Thoracic aorta (tissue), 2 donors: ENCODE measurements at places on chromosomes 7 and 10.

DNA sequence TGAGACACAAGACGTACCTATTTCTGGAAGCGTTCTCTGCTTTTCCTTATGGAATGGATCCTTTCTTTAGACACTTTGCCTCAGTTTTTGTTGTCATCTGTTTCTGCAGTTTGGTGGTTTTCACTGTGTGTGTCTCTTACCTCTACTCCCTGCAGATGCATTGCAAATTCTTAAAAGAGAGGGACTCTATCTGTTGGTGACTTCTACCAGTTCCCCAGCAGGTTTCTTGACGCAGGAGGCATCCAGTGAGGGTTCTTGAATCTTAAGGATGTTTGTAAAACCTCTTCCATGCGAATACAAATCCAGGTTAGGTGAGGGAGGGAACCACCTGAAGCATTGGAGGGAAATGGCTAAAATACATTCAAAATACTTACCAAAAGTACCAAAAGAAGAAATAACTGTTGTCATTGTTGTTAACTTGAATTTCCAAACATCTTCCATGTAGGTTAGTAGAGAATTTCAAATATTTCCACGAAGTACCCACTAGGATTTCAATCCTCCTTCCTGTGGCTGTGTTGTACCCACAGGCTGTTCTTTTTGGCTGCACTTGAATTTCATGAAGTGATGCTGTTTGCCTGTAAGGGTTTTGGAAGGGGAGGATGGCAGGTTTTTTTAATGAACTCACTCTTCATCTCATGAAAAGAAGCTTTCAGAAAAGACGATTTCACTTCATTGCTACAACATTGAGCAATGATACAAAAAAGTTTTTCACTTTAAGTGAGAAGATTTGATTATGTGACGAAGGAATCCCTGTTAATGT, 32.2 kb downstream of the PLXDC2 start:
- no peak for DNase-seq

DNA sequence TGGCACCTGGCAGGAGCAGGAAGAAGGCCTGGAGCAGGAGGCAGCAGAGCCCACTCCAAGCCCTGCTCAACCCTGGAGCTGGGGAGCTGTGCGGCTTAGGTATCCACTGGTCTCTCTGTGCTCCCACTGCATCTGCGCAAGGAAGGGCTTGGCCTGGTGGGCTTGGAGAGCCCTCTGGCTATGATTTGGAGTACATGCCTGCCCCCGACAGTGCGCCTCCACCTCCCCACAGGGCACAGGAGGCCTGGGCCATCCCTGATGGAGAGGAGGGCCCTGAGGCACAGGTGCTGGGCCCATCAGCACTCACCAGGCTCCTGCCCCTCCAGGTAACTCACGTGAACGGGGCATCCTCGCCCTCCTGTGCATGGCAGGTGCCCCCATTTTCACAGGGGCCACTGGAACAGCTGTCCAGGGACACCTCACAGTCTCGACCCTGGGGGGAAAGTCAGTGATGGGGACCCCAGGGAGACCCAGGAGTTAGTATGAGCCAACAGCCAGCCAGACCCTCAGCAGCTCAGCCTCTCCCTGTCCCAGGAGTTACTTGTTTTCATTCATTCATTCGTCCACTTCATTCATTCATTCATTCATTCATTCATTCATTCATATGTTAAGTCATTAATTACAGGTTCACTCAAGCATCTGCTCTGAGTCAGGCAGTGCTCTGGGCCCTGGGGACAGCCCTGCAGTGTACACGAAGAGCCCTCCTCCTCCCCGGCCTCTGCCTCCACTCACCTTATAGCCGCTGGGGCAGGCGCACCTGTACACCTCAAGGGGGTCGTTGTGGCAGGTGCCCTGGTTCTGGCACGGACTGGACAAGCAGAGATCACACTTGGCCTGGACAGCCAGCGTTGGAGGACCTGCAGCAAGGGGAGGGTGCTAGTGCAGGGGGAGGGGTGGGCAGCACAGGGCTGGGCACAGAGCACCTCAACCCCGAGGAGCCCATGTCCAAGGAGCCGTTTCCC, 167.2 kb downstream of the SLIT1 start:
- no peak for DNase-seq

DNA sequence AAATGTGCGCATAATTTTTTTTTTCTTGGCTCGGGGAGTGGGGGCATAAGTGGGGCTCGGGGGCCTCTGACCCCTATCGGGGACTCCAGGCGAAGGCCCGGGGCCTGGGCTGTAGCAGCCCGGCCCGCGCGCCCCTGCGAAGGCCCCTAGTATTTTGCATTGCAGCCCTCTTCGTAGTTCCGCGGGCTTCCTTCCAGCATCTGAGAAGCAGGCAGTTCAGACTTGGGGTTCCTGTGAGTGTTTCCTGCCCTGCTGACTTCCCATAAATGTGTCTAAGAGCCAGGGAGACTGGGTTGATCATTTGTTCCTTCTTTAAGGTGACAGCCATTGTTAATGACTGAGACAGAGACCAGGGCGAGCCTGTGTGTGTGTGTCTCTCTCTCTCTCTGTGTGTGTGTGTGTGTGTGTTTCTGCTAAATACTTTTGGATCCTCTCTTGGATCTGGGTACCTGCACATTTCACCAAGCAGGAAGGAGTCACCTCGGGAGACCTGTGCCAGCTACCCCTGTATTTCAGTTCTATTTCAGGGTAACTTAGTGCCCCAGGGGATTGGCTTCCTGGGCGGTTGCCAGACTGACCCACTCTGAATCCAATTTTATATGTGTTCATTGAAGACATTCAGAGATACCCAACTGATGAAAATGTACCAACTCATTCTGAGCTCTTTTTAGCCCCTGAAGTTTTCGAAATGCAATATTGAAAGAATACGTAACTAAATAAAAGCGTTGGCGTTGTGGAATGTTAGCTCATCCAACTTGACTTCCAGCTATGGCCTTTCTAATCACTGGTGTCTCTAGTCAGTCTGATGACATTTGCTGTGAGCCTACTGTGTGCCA, 805 bp downstream of the MSRB2 start:
- DNase-seq = peak; percentile 30

DNA sequence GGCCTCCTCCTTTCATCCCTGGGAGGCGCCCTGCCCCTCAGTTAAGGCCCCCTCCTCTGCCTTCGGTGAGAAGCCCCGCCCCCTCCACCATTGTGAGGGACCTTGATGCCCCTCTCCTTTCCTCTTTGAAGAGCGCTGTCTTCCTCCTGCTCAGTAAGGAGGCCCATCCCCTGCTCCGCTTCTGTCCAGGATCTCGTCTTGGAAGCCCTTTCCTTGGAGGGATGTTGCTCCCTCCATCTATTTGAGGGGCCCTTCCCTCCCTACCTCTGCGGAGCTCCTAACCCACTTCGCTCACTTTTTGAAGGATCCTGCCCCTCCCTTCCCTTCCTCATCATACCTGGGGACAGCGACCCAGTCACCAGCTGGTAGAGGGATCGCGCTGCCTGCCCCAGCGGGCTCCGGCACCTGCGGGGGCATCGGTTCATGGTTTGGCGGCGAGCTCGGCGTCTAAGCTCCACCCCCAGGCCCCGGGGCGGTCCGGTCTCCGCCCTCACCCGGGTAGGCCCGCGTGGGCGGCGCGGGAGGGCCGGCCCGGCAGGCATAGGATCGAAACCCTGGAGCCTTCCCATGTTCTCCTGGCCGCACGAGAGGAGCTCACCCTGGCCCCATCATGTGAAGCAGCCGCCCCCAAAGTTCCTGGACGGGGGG, 4.1 kb downstream of the KCNIP2 start:
- DNase-seq = no peak

DNA sequence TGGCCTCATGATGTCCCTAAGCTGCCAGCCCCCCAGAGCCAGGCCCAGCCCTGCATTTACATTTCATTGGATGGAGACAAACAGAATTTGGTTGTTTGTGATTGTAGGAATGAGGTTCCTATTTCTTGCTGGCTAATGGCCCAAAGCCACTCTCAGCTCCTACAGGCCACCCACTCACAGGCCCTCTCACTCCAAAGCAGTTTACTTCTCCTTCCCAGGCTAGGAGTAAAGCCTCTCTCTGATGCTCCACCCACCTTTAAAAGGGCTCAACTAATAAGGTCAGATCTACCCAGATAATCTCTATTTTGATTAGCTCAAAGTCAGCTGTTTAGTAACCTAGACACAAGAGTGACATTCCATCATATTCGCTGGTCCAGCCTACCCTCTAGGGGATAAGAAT, 11.2 kb upstream of the CUZD1 start:
- DNase-seq = no peak

DNA sequence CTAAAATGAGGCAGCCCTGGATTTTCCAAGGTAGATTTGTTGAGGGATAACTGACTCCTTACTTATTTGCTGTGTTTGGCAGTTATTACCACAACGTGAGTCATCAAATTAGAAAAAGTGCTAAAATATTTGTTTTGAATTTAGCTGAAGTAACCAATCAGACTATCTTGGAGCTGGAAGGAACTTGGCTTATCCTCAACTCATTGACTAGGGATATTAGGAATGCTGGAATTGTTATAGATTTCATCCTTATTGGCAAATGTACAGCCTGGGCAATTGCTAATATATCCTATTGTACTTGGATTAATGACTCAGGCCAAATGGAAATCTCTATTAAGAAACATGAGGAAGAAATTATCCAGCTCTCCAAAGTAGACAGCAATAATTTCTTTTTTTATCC, 1189.0 kb upstream of the LRRN3 start:
- DNase-seq = no peak

DNA sequence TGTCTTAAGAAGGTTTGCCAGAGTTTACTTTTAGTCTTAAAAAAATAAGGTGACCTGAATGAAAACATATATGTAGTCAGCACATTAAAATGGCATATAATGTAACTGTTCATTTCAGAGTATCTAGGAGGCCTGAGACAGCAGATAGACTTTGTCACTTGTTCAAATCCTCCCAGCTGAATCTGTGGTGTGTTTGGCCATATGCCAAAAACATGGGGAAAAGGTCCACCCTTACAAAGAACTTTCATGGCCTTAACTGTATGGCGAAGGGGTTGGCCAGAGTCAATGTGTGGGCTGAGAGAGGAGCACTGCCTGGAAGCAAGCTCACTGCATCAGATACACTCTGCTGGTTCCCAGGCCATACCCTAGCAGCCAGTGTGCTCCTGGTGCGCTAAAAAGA, 113.7 kb downstream of the ALOX5 start:
- DNase-seq = no peak

GRCh38 chr7:43758029-43758821, at the start of gene BLVRA:
BLVRA (plus strand) TSS chr7:43758680; CDS start chr7:43771159, 12,479 bp downstream.
- DNase-seq = no peak

- no peak for DNase-seq
Observed at GRCh38 chr10:986881-987619, 1.2 kb upstream of the GTPBP4 start.

DNA sequence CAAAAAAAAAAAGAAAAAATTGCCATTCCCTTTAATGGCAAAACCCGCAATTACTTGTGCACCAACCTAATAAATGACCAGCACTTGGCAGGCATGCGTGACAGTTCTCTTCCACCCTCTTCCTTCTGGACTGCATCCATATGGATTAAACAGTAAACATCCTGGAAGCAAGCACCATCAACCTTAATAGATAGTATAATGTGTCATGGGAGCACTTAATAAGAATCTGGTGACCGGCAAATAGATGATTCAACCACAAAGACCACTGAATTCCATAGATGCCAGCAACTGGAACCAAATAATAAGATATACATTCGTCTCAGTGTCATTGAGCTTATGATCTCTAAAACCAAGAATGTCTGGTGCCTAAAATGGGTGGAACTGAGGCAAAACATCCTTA, 610.2 kb downstream of the CALN1 start:
- no peak for DNase-seq

- no peak for DNase-seq
Observed at GRCh38 chr10:44066527-44067255, 318.2 kb downstream of the CXCL12 start.

GRCh38 chr7:112603673-112604072, 122.9 kb downstream of the LSMEM1 start:
- no peak for DNase-seq

GRCh38 chr10:110735620-110736027, 91.5 kb downstream of the RBM20 start:
- DNase-seq = no peak

DNA sequence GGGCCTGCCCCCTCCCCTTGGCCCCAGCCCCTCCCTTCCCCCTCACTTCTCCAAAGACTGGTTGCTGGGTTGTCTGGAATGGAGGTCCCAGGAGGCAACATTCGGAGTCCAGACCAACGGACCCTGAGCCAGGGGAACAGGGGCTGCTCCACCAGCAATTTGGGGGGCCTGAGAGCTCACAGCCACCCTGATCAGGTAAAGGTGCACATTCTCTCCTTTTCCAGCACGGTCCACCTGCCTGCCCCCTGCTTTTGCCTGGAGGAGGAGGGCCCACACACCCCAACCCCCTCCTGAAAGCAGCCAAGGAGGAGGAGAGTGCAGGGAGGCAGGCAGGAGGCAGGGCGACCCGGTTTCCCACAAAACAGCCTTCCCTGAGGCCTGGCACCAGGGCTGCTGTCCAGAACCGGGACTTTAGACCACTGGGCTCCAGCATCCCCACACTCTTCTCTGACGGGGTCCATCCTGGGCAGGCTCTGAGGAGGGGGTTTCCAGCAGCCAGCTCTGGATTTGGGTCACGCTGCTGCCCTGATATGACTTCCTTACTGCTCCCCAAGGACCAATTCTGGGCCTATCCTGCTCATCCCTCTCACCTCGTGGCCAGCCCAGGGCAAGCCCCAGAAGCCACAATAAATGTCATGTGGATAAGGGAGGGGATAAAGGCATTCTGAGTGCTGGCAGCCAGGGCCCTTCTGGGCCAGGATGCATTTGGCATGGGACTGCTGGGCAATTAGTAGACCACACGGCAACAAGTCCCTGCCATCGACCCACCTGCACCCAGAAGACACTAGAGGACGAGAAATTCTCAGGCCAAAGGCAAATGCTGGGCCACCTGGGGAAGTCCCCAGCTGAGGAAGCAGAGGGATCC, 1.1 kb upstream of the CAMK2B start:
- no peak for DNase-seq

- no peak for DNase-seq
Observed at GRCh38 chr7:92135052-92135889, 994 bp upstream of the CYP51A1 start.

DNA sequence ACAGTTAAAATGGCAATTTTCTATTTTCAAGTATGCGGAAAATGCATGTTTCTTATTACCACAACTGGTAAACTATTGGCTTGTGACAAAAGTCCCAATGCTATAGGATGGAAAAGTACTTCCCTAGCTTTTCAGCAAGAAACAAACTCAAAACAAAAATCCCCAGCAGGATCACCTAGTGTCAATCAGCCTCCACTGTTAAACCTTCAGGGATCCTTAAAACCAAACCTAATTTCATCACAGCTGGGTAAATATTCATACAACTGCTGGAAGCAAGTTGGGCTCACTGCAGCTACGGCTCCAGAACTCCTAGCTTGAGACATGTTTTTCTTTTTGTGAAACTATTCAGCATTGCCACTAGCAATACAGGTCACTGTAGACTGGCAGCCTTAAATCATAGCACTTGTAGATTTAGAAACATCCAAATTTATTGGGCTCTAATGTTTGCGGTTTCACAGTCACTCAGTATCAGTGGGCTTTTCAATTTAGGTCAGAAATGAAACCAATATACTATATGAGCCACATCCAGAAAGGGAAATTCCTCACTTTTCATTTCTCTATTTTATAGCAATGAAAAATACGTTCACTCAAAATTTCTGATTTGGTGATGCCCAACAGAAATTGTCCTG, 145.2 kb upstream of the ANK3 start:
- DNase-seq = no peak
